AG20443 (cell line): ENCODE measurements at places on chromosomes 1 and 21.
A peak's percentile ranks its signal among the peaks of the same experiment; 100 is the strongest.

GRCh38 chr1:171212607-171213351 lies 27.7 kb downstream of the FMO2 start:
- no peak for DNase-seq

GRCh38 chr1:218711884-218712674 lies 366.9 kb downstream of the TGFB2 start:
- DNase-seq: peak; percentile 52

DNA sequence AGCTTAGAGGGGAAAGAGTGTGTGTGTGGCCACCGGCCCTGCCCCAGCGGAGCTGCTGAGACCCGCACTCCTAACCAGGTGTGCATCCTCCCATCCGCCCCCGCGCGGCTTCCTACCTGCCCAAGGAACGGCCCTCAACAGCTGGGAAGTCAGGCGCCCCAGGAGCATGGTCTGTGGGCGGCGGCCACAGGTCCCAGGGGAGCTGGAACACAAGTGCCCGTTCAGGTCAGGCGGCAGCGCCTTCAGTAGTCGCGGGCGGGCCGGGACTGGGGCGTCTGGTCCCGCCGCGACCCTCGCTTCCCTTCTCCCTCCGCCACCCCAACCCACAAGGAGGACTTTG lies 448 bp downstream of the AURKAIP1 start:
- DNase-seq: no peak

- DNase-seq: peak; percentile 13
Observed at GRCh38 chr1:220013497-220013896, 32.8 kb downstream of the EPRS1 start.

DNA sequence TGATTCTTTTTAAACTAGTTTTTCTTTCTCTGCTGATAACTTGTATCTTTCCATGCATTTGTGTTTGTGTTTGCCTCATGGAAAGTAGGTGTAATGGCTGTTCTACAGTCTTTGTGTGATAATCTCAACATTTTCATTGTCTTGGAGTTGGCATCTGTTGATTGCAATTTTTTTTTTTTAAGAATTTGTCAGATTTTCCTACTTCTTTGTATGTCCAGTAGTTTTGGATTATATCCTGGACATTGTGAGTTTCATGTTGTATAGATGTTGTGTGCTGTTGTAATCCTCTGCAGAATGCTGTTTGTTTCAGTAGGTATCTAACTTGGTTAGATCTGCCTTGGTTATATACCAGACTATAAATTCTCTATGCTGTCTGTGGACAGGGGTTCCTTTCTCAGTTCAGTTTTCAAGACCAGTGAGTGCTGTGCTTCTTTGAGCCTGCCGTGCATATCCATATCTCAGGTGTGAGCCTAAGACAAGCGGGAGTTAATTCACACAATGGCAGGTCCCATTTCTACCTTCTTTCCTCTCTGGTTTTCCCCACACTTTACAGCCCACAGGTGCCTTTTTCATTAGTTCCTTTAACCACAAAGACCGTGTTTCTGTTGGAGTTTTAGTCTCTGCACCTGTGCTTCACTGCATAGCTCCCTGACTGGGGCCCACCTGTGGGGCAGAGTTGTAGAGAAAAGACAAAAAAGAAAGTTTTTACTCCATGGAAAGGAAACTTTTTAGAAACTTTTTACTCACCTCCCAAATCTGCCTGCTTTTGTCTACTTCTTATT lies 69.9 kb downstream of the ITSN1 start:
- no peak for DNase-seq

DNA sequence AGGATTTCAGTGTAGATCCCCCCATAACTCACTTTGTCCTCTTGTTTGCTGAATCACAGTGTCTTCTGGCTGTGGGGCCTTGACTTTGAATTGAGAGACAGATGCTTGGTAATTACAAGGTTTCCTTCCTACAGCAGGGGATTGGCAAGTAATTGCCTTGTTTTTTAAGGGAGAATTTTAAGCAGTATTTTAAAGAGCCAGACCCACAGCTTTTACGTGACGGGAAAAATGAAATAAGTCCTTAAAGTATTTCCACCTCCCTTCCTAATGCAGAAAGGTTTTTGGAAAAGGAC lies 41.0 kb downstream of the PGBD5 start:
- no peak for DNase-seq

DNA sequence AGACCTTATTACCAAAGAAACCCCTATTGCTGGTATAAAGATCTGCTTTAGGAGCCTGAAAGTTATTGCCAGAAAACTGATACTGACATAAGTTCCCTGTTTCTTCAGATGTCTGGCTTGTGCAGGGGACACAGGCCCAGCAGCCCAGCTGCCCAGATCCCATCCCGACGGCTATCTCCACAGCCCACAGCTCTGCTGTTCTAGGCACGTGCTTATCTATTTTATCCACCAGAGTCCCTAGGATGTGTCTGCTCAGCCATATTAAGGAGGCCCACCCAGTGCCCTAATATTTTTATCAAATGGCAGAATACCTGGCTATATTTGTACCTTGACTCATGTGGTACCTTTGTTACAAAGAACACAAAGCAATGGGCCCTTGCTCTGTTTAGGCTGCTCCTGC lies 58.9 kb downstream of the DDX20 start:
- DNase-seq: no peak

GRCh38 chr1:234602334-234603220 lies 7.4 kb downstream of the IRF2BP2 start:
- peak; percentile 72 for DNase-seq

GRCh38 chr21:33324291-33325221 lies at the start of gene IFNAR1:
Gene IFNAR1, plus strand, starts transcription at chr21:33324970. Its CDS starts 86 bp downstream, at chr21:33325056.
- DNase-seq: peak; percentile 100

GRCh38 chr1:25106352-25106751 lies 126.0 kb downstream of the SYF2 start:
- no peak for DNase-seq

GRCh38 chr1:214581785-214582184 lies 21.2 kb upstream of the CENPF start:
- DNase-seq: peak; percentile 68

GRCh38 chr1:29575826-29576225 lies 339.5 kb downstream of the PTPRU start:
- no peak for DNase-seq

GRCh38 chr1:77948841-77949424 lies 29.9 kb downstream of the FUBP1 start:
- peak; percentile 21 for DNase-seq

DNA sequence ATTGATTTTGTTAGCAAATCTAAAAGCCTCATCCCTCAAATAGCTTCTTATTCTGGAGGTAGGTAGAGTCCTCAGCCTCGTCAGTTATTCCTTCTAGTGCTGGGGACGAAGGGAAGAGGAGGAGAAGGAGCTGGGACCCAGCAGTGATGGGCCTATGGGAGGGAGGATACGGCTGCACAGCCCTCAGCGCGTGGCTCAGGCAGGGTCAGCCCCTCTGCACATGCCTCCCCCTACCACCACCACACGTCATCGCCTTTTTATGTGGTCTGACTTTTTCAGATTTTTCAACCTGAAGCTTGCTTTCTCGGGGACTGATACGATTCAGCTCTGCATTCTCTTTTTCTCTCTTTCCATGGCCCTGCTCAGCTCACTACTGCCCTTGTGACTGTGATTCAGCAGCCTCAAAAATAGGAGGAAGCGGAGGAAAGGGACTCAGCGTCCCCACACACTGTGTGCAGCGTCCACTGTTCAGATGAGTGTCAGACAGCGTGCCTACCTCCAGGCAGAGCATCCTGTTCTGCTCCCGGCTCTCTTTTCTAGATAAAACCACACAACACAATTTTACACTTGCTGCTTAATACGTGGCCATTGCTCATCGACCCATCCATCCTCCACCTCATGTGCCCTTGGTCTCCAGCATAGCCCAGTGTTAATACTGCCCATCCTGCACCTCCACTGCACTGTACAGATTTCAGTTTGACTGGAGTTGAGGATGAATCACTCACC lies 827 bp downstream of the OR2B11 start:
- no peak for DNase-seq

DNA sequence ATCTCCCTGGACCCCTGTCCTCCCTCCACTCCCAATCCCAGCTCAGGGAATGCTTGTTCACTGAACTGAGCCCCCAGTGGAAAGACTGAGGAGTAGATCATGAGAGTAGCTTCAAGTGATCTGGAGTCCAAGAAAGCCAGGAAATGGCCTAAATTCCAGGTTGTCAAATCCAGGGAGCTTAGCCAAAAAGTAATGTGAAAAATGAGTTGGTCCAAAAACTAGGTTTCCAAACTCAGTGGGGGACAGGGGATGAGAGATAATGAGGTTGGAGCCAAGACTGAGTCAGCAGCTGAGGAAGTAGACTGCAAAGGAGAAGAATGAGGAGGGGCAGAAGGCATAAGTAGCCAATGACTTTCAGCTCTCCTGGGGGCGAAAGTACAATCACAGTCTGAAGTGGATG lies 284.1 kb upstream of the BEND5 start:
- DNase-seq: peak; percentile 81

GRCh38 chr1:207361889-207362288 lies 40.4 kb downstream of the CD55 start:
- DNase-seq: no peak

- no peak for DNase-seq
Observed at GRCh38 chr1:203296460-203297073, 8.8 kb upstream of the BTG2 start.

GRCh38 chr1:248825136-248825535 lies 579 bp downstream of the SH3BP5L start:
- no peak for DNase-seq

DNA sequence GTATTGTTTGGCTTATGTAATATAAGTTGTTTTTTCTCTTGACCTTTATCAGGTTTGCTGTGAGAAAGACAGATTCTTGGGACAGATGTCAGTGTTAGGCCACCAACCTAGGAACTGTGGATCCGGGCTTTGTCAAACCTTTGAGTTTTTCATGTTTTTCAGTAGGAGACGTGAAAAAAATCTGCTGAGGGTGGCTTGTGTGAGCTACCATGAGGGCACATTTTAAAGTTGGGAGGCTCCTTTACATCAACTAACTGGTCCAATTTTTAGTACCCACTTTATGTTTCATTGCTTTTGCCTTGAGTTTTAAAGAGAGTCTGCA lies 801 bp downstream of the RPS6KC1 start:
- DNase-seq: no peak

GRCh38 chr1:238466459-238466858 lies 575.7 kb upstream of the ZP4 start:
- no peak for DNase-seq

- no peak for DNase-seq
Observed at GRCh38 chr1:48619539-48619938, 147.5 kb upstream of the SPATA6 start.

- peak; percentile 45 for DNase-seq
Observed at GRCh38 chr1:151756291-151756690, 7.0 kb downstream of the MRPL9 start.

DNA sequence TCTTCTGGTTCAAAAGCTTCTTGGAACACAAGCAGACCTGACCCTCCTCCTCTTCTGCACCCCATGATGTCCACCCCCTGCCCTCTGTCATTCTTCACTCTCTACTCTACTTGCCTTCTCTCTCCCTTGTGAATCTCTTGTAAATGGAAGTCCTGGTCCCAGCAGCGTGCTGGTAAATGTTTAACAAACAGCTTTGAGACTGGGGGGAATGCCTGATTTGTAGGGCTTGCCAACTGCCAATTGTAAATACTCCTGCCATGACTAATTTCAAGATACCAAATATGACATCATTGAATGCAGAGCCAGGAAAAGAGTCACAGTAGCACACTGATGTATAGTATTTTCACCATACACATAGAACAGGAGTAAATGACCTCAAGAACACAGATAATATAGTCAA lies 40.9 kb upstream of the LRRN2 start:
- DNase-seq: no peak

DNA sequence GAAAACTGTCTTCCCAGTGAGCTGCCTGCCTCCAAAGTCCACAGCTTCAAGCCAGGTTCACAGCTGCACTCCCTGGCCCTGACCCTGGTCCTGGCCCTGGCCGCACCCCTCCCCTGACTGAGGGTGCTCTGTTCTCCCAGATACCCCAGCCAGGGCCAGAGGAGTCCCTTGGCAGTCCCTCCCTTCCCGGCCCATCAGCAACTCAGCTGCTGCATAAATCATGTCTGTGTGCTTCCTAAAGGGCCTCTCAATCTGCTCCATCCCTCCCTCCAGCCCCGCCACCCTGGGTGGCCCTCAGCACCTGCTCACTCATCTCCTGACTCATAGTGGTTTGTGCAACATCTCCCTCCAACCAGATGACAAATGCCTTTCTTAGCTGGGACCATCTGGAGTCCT lies 24.8 kb upstream of the C1orf174 start:
- DNase-seq: no peak

GRCh38 chr1:22563671-22564602 lies 648 bp downstream of the EPHA8 start:
- DNase-seq: no peak

- DNase-seq: no peak
Observed at GRCh38 chr1:223208164-223209076, 65.4 kb upstream of the TLR5 start.

GRCh38 chr1:225413708-225414375 lies 14.0 kb downstream of the LBR start:
- no peak for DNase-seq

DNA sequence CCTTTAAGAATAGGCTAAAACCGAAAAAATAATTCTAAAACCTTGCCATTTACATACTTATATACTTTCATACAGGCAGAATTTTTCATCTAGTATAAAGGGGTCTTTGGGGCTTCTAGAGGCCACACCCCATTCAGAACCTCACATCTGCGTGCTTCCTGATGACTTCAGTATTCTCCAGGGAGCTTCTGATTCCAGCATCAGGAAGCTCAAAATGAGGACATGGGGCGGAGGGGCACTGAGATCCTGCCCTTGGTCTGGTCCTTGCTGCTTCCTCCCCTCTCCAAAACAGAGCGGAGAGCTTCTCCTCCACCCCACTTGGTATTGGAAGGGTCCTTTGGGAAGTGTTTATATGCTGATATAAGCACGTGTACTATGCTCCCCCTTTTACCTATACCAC lies 13.8 kb downstream of the PAX7 start:
- no peak for DNase-seq

DNA sequence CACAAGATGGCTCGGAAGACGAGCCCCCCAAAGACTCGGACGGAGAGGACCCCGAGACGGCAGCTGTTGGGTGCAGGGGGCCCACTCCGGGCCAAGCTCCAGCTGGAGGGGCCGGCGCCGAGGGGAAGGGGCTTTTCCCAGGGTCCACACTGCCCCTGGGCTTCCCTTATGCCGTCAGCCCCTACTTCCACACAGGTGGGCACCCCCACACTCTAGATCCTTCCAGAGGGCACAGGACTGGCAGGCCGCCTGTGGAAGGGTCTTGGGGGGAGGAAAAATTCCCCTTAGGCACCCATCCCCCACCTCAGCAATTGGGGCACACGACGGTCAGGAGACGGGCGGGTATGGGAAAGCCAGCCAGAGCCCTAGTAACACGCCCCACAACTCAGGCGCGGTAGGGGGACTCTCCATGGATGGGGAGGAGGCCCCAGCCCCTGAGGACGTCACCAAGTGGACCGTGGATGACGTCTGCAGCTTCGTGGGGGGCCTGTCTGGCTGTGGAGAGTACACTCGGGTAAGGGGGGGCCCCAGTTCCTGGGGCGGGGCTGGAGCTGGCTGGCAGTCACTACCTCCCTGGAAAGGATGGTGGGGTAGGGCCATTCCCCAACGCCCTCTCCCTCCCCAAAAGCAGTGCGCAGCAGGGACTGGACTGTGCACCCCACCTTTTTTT lies 16.1 kb downstream of the NOC2L start:
- peak; percentile 54 for DNase-seq
